ENCODE measurements at places on chromosomes 2 and 18. TPM values are rescaled to one million over a fixed set of nuclear protein-coding genes. Genes with fewer than 3 reads are reported as not detected.

DNA sequence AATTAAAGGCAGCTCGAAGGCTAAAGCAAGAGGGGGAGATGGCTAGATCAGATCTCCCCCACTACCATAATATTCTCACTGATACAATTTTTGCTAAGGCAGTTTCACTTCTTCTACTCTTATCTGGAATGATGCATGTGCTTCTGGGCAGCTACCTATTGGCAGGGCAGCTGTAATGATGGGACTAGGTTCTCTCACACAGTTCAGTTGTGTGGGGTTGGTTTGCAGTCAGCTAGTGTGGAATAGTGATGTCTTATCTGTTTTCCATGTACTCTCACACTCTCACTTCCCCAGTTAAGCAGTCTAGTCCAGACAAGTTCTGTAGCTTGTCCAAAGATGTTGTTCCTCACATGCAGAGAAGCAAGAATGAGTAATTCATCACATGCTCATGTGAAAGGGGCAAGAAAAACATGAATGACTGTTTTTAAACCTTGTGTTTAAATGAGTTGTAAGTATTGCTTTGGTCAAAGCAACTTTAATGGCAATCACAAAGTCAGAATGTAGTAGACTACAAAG lies 836.1 kb downstream of the CBLN2 start:
- DNase-seq = no peak

DNA sequence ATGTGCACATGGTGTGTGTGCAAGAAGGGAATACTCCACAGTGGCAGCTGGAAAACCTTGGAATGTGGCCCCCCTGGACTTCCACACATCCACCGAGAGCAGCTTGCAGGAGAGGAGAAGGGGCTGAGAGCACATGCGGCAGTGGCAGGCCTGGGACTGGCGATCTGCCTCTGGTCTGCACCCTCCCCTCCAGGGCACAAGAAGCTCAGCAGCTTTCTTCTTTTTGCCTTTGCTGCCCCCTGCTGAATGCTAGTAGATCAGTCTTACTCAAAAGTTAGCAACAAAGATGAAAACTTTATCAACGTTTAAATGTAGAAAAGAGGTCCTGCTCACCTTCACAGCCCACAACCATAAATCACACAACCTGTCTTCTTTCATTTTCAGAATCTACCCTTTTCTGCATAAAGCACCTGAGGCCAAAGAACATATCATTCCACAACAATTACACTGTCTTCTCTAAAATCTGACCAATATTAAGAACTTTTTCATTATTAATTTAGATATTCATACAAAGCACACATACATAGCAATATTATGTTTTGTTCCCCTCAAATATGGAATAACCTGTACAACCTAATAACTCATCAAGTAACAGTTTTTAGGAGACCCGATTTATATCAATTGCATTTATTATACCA lies 34.6 kb downstream of the TGFBRAP1 start:
- peak; percentile 74 for DNase-seq

The SULT1C2 gene
- 0.70 TPM for total RNA-seq

The C1GALT1C1L gene
- 3.9 TPM for total RNA-seq

The CCNT2 gene
- 10.1 TPM for total RNA-seq

Measured in H4 (cell line).